ENCODE measurements at places on chromosomes 7 and 10. TPM values are rescaled to one million over a fixed set of nuclear protein-coding genes. Genes with fewer than 3 reads are reported as not detected.

GRCh38 chr7:108038986-108039385 lies 36.0 kb upstream of the LAMB1 start:
- no peak for DNase-seq

DNA sequence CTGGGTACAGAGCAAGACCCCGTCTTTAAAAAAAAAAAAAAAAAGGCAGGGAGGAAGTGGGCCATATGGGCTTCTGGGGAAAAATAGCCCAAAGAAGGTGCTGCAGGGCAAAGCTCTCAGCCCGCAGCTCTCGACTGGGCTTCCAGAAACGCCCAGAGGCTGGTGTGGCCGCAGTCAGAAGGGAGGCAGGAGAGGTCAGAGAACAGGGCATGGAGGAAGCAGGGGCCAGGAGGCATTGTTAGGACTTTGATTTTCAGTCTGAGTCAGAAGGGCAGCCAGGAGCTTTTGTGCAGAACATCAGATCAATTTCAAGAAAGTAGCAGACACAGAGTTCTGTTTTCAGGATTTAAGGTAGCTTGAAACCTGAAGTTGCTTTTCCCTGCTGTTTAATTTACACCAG lies 35.3 kb upstream of the CYTH3 start:
- DNase-seq: peak; percentile 17

GRCh38 chr10:98254234-98254974 lies 13.6 kb downstream of the LOXL4 start:
- no peak for DNase-seq

GRCh38 chr7:152527610-152528032 lies 91.8 kb upstream of the KMT2C start:
- peak; percentile 10 for DNase-seq

- no peak for DNase-seq
These were observed 150.4 kb upstream of the GNAI1 start for GRCh38 chr7:79984210-79984609.

DNA sequence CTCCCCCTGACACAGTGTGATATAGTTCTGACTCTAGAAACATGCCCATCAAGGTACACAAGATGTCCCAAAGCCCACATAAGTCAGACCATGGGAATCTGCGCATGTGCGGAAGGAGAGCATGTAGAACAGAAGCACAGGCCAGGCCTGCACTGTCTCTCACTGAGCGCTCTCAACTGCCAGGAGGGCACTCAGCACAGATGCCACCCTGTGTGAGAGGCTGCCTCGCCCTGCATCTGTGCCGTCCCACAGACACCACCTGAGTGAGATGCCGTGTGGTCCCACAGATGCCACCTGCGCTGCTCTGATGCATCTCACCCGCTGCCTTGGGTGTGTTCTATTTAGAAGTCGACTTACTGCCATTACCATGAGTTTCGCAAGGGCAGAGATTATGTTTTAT lies 98.4 kb downstream of the VOPP1 start:
- DNase-seq: no peak

DNA sequence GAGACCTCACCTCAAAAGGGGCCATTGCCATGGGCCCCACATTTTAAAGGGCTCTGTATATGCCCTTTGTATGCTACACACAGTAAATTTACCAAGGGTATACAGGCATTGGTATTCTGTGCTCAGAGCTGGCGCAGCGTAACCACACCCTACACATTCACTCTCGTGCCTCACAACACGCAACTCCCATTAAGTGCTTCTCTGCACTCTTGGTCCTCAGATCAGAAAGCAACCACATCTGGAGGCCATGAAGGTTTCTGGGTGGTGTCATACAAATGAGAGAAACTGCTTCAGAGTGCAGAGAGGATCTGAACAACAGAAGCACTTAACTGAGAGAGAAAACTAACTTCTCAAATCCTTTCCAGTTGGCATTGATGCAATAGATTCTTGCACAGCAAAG lies 9.4 kb upstream of the CACUL1 start:
- no peak for DNase-seq

DNA sequence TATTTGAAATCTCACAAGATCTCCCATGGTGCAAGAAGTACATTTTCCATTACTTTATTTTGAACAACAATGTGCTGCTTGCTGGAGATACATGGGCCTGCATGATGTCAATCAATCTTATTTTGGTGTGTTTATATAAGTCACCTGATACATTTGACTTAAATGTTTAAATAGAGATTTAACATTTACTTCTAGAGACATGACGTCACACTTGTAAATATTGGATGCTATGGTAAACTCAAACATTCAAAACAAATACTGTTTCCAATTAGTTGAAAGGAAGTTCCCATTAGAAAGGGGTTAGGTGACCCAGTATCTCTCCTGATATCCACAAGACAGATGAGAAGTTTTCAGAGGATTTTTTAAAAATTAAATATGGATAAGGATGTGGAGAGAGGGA lies 214.5 kb downstream of the NSUN6 start:
- no peak for DNase-seq

The LRRC4 gene
- 1.9 TPM for total RNA-seq

The LRRC18 gene
- total RNA-seq: not detected
